ENCODE measurements at places on chromosomes 5 and 9.

DNA sequence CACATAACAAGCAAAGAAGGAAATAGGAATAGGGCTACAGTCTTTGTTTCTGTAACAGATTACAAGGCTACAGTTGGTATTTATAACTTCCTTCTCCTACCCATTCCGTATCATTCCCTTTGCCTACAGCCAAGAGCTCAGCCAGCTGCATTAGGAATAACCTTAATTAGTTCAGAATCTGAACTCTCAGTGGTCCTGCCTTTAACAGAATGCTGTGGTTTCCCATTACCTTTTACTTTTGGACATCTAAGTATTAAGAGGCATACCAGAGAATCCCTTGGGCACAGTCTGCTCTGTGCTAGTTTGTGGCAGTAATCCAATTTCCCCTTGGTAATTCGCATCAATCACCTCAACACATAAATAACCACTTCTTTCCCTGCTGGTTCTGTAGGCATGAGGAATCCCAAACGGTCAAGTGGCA is 44.2 kb downstream of the PKD2L2 start:
- DNase-seq: no peak

- peak; percentile 91 for DNase-seq
Observed at GRCh38 chr9:111992523-111992922, 95.9 kb downstream of the UGCG start.

- no peak for DNase-seq
Observed at GRCh38 chr9:124594673-124595072, 87.5 kb upstream of the NR5A1 start.

DNA sequence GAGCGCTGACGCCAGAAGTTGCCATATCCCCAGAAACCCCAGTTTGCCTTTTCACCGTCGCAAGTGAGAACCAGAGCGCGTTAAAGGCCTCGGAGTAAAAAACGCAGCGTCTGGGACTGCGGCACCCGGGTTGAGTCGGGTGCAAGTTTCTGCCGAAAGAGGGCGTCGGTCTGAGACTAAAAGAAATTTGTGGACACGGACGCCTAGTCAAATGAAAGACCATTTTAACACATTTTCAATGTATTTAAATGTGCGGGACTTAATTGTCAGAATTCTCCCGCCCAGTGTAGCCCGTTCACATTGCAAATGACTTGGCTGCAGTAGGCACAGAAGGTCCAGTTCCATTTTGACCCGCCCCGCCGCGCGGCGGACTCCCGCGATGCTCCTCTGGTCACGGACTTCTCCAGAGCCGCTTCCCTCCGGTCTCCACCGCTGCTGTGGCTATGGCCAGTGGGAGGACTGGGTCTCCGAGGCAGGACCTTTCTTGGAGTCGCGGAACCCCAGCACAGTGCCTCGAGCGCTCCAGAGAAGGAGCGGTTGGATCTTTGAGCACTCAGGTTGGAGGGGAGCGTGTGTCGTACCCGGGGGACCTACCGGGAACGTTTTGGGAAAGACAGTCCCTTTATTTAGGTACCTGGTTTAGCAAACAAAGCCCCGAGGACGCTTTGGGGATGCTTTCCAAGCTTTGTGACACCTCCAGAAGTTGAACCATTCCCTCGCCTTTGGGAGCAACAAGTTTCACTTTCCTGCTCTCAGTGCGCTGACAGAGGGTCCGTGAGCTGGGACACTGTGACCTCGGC is 1.2 kb upstream of the NPR3 start:
- peak; percentile 77 for DNase-seq

DNA sequence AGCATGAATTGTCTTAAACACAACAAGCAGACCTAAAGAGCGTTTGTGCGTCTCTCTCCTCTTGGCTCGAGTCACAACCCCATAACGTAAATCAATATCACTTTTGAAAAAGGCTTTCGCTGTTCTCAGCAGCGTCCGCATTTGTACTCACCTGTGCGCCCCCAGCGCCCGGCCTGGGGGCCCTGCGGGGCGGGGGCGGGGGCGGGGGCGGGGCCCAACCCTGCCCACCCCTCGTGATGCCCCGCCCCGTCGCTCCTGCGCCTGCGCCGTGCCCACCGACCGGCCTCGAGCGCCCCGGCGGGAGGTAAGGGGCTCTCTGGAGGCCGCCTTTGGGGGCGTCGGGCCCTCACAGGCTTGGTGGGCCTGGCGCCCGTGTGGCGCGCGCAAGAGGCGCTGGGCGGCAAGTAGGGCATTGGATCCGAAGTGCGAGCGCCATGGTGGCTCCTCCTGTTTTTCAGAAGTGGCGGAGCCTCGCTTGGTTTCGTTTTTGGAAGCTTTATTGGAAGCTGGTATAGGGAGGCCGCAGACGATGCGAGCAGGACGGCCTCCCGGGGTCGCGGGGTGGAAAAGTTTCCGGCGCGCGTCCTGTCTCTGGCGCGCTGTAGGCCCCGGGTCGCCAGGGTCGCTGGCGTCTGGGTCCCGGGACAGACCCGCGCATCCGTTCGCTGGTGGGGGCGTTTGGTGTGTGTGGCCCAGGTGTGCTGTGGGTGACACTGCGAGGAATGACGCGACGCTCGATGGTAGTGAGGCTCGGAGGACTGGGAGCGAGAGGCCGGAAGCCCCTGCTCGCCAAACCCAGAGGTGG is at the start of gene STX17:
Gene STX17 (plus strand): TSS at position 252 of the 805 bp plus-strand sequence. CDS start 8,586 bp downstream, outside the sequence.
- DNase-seq: peak; percentile 80

GRCh38 chr9:23587433-23587832 is 238.6 kb downstream of the ELAVL2 start:
- peak; percentile 30 for DNase-seq

DNA sequence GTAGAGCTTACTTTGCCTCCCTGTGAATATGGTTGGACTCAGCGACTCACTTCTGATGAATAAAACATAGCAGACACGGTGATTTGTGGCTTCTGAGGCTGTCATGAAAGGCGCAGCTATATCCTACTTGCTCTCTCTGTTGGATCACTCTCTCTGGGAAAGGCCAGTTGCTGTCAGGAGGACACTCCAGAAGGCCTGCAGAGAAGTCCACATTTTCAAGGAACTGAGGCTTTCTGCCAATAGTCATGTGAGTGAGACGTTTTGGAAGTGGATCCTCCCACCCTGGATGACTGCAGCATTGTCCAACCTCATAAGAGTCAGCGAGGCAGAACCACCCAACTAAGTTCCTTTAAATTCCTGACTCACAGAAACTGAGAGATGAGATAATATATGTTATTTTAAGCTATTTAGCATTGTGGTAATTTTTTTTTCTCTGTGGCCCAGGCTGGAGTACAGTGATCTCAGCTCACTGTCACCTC is 156.0 kb upstream of the MAST4 start:
- DNase-seq: peak; percentile 98

- no peak for DNase-seq
Observed at GRCh38 chr9:5793812-5794211, 39.1 kb downstream of the ERMP1 start.

- DNase-seq: no peak
Observed at GRCh38 chr9:73595036-73595545, 443.4 kb downstream of the ANXA1 start.

GRCh38 chr5:1162751-1163150 is 38.6 kb upstream of the SLC6A19 start:
- DNase-seq: no peak
